ENCODE measurements at places on chromosomes 5 and 9.

GRCh38 chr5:95808686-95809413 is 13.7 kb downstream of the GLRX start:
- peak; percentile 71 for DNase-seq

DNA sequence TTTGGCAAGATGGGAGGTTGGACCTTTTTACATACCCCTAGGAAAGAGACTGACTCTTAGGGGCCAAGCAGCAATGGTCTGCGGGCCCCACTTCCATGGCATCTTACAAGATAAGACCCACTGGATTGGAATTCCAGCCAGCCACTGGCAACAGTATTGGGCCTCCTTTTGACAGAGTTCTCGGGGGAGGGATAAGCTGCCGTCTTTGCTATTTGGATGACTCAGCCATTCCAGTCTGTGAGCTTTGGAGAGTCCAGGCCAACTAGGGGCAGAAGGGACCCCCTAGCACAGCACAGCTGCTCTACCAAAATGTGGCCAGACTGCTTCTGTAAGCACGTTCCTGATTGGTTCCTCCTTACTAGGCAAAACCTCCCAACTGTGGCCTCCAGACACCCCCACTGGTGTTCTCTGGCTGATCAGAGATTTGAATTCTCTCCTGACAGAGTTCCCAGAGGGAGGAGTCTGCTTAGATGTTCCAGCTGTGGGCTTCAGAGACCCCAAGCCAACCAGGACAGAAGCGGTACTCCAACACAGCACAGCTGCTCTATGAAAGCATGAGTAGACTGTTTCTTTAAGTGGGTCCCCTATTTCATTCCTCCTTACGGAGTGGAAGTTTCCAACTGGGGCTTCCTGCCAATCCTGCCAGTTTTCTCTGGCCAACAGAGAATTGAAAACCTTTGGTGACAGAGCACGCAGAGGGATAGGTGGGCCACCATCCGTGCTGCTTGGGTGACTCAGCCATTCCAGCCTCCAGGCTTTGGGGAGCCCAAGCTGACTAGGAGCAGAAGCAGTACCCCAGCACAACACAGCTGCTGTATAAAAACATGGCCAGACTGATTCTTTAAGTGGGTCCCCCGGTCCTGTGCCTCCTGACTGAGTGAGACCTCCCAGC is 672.1 kb upstream of the RIOK2 start:
- DNase-seq, result no peak

- DNase-seq, result no peak
These were observed 102.8 kb upstream of the GNA14 start for GRCh38 chr9:77750981-77751340.

GRCh38 chr5:54113060-54113459 is 197.3 kb downstream of the ARL15 start:
- DNase-seq, result no peak

GRCh38 chr9:75088646-75089372 is 495 bp downstream of the OSTF1 start:
- peak; percentile 81 for DNase-seq
